ENCODE measurements at places on chromosomes 5 and 9. TPM values are rescaled to one million over a fixed set of nuclear protein-coding genes. Genes with fewer than 3 reads are reported as not detected.

DNA sequence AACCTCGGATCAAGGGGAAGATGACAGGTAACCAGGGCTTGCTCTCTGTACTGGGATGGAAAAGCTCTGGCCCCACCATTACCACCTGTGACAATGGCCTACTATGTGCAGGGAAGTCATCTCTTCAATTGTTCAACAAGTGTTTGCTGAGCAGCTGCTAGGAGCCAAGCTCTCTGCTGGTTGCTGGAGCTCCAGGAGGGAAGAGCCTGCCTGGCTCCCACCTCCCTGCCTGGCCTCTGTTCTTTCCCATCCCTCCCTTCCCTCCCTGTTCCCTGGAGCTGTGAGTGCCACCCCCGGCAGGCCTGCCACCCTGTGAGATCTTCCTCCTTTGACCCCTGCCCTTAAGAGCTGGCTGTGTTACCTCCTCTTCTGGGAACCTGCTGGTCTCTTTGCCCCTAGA is 59.7 kb upstream of the IER5L start:
- H3K36me3 ChIP-seq: no peaks in the 10 kb centered on the region
- H3K4me1 ChIP-seq: no peaks in the 10 kb centered on the region
- DNase-seq: no peak
- no peak overlapping the region for H3K4me3 ChIP-seq
- H3K27me3 ChIP-seq: no peaks in the 10 kb centered on the region

GRCh38 chr5:9468060-9468388 is 77.9 kb downstream of the SEMA5A start:
- H3K27me3 ChIP-seq: no peaks in the 10 kb centered on the region
- no peak overlapping the region for H3K4me3 ChIP-seq
- H3K27ac ChIP-seq: peak overlapping the region; percentile 59
- DNase-seq: no peak
- H3K4me1 ChIP-seq: no peaks in the 10 kb centered on the region
- no peaks in the 10 kb centered on the region for H3K36me3 ChIP-seq

DNA sequence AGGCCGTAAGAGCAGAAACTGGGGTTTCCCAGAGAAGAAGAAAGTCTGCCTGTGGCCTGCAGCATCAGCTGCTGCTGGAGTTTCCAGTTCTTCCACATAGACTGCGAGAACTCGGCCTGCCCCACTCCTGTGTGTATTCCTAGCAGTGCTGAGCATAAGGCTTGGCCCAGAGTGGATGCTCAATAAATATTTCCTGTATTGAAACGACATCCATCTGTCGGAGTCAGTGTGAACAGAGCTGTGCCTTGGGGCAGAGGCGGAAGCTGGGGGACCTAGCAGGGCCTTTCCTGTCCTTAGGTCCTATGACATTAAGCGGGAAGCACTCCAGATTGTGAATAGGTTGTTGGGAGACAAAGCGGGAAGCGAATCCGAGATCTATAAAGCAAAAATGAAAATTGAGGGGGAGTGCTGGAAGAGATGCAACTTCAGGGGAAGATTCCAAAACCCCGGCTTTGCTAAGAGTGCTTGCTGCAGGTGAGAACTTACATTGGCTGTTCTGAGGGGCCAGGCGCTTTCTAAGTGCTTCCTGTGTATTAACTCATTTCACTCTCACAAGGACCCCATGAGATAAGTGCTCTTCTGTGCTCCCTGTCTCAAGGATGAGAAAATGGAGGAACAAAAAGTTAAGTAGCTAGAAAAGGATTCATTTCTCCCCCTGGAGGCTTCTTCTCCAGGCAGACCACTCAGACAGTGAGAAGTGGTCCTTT is 76.1 kb upstream of the CXCL14 start:
- H3K4me3 ChIP-seq: no peak overlapping the region
- H3K27me3 ChIP-seq: no peaks in the 10 kb centered on the region
- no peaks in the 10 kb centered on the region for H3K36me3 ChIP-seq
- peak; percentile 3 for DNase-seq

- H3K4me3 ChIP-seq: no peak overlapping the region
- H3K27ac ChIP-seq: no peak overlapping the region
- DNase-seq: no peak
- H3K27me3 ChIP-seq: no peaks in the 10 kb centered on the region
- no peaks in the 10 kb centered on the region for H3K36me3 ChIP-seq
- H3K4me1 ChIP-seq: peaks cover 10% of the 10 kb centered on the region
Measured at GRCh38 chr5:10528056-10528816, 35.6 kb upstream of the ANKRD33B start.

GRCh38 chr9:129495620-129496472 is 125.1 kb downstream of the C9orf50 start:
- no peaks in the 10 kb centered on the region for H3K36me3 ChIP-seq
- no peaks in the 10 kb centered on the region for H3K27me3 ChIP-seq
- peak overlapping the region; percentile 68 for H3K4me3 ChIP-seq
- peak overlapping the region; percentile 92 for H3K27ac ChIP-seq

DNA sequence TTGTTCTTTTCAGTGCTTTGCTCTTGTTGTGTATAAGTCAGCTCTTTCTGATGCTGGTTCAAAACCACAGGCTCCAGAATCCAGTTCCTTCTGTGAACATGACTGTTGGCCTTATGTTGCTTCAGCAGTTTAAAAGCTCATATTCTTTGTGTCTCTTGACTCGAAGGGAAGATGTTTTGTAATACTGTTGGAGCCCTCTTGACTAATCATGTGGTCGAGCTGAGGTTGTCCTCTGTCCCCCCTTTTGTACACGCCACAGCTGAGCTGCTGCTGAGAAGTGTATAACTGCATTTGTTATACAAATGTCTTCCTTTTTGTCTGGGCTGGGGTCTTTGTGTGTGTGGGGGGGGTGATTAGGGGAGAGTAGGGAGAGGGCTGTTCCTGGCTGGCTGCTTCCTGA is 35.8 kb downstream of the SLC36A1 start:
- H3K27me3 ChIP-seq: no peaks in the 10 kb centered on the region
- peaks cover 93% of the 10 kb centered on the region for H3K36me3 ChIP-seq
- H3K4me1 ChIP-seq: no peaks in the 10 kb centered on the region
- DNase-seq: no peak
- H3K27ac ChIP-seq: no peak overlapping the region

GRCh38 chr9:136532799-136533774 is 12.8 kb downstream of the NOTCH1 start:
- no peaks in the 10 kb centered on the region for H3K36me3 ChIP-seq
- H3K4me1 ChIP-seq: peaks cover 90% of the 10 kb centered on the region
- no peak for DNase-seq
- H3K27ac ChIP-seq: no peak overlapping the region
- H3K27me3 ChIP-seq: no peaks in the 10 kb centered on the region

- H3K4me1 ChIP-seq: no peaks in the 10 kb centered on the region
- H3K27ac ChIP-seq: no peak overlapping the region
- no peak overlapping the region for H3K4me3 ChIP-seq
- no peaks in the 10 kb centered on the region for H3K36me3 ChIP-seq
- DNase-seq: no peak
- H3K27me3 ChIP-seq: no peaks in the 10 kb centered on the region
Measured at GRCh38 chr5:150241298-150242160, 48.0 kb downstream of the CAMK2A start.

- H3K4me1 ChIP-seq: no peaks in the 10 kb centered on the region
- H3K27ac ChIP-seq: no peak overlapping the region
- no peak for DNase-seq
- H3K27me3 ChIP-seq: no peaks in the 10 kb centered on the region
Measured at GRCh38 chr5:128566178-128566577, 28.1 kb upstream of the FBN2 start.

GRCh38 chr5:76271836-76272235 is 131.2 kb upstream of the IQGAP2 start:
- DNase-seq: no peak
- H3K27me3 ChIP-seq: no peaks in the 10 kb centered on the region
- H3K27ac ChIP-seq: no peak overlapping the region
- H3K36me3 ChIP-seq: no peaks in the 10 kb centered on the region

DNA sequence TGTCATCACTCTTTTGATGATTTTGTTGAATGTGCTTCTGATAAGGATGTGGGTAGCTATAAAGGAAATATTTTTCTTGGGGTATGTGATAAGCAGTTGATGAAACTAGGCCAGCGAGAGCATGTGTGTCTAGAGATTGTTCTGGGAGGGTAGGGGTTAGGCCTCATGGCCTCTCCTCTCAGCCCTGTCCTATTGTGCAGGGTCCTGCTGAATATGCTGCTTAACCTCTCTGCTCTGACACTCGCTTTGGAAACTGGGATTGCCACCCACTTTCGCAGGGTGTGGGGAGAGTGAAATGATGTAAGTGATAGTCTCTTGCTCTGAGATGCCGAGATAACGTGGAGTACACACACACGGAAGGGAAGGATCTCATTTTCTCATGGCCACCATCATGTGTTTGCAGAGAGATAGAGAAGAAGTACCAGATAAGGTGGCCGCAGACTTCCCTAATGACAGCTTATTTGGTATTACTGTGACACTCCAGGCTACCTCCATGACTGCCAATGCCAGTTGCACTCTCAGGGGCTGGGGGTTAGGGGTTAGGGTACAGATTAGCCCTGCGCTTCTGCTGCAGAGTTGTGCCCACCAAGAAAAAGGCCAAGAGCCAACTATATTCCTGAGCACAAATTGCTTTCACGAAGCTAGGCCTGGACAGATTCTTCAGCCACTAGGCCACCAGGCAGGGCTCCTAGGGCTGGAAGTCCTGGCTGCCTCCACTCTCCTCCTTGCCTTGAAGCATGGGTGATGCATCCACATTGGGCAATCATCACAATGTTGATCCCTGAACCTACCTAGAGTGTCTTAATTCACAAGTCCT is 25.2 kb upstream of the TNFAIP8 start:
- H3K27ac ChIP-seq: no peak overlapping the region
- no peak for DNase-seq
- peaks cover 15% of the 10 kb centered on the region for H3K4me1 ChIP-seq
- H3K27me3 ChIP-seq: no peaks in the 10 kb centered on the region
- H3K4me3 ChIP-seq: no peak overlapping the region

DNA sequence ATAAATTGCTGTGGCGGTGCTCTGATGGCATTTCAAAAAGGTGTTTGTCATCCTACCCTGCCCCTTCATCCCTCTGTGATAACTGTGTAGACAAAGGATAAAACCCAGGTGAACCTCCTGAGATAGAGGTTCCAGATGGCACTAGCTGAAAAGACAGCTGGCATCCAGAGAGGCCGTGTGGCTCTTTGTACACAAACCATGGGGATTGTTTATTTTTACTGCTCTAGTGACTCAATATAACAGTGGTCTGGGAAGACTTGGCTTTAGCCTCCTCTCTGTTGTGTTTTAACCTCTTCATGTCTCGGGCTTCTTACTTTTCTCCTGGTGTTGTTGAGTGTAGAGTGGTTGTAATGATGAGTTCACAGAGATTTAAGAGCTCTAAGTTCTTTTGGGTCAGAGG is 48.8 kb downstream of the SH3GL2 start:
- no peaks in the 10 kb centered on the region for H3K36me3 ChIP-seq
- no peak for DNase-seq
- no peak overlapping the region for H3K4me3 ChIP-seq

FOXD4L6 gene
- 1.3 TPM for total RNA-seq

CRHBP gene
- total RNA-seq: 2.1 TPM

SLC34A1 gene
- not detected for total RNA-seq

CCNB1 gene
- total RNA-seq: 26.7 TPM
